ENCODE measurements at places on chromosomes 1 and 21.

DNA sequence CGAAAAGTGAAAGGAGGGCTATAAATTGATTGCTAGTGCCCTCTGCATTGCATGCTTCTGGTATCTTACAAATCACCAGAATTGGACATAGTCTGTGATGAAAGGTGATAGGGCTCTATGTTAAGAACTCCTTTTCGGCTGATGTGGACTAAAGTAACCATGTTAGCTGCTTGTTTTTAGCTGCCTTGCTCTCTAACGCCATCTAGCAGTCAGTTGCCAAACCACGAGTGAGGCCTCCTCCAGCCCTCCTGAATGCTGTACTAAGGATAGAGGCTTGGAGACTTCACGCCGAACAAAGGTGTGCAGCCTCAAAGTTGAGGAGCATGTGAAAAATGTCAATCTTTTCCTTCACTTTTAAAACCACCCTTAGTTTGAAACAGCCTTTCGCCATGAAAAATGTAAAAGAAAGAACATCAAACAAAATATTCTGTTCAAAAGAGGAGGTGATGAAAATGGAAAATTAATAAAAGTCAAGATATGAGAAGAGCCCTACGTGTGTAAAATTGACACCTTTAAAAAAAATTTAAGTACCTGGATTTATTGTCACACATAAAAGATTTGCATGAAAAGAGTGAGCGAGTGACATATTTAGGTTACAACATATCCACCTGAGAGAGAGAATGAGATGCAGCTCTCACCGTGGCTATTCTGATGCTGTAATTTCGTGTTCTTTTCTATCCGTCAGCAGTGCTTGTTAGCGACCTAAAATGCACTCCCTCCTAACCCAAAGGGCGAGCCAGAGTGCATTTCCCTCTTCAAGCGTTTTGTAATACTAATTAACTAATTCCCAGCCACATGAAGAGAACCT, 8.1 kb downstream of the LRRC53 start:
- DNase-seq, result no peak

GRCh38 chr21:16402752-16403151, 673.0 kb downstream of the USP25 start:
- no peak for DNase-seq

DNA sequence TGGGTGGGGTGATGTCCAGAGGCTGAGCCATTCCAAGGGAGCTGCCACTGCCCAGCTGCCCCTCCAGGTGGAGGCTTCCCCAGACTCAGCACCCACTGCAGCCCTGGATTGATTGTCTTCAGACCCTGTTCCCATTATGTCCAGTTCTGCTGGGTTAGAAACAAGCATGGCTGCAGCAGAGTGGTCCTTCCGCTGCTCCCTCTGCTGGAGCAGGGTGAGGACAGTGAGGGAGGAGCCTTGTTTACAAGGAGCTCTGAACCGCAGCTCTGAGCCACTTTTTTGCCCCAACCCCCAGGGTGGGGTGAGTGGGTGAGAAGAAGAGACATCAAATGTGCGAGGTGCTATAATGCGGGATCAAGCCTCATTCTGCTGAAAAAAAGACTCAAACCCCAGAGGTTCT, 2.3 kb downstream of the TNNT2 start:
- DNase-seq, result no peak

DNA sequence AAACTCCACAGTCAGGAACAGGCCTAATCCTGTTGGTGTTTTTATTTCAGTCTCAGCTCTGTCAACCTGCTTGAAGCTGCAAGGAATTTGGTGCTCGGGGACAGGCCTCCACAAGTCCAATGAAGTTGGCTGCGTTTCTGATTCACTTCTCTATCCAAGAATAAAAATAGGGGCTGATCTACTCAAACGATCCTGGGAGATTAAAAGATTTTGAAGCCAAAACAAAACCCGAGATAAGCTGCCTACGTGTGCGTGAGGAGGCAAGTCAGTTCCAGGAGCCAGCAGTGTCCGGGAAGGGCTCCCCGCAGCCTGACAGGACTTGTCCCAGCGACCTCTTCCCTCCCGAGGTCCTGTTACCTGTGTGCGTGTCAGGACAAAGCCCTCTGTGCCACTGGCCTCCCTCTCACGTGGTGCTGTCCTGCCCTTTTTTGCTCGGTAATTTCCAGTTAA, 98.0 kb downstream of the ETS2 start:
- no peak for DNase-seq

DNA sequence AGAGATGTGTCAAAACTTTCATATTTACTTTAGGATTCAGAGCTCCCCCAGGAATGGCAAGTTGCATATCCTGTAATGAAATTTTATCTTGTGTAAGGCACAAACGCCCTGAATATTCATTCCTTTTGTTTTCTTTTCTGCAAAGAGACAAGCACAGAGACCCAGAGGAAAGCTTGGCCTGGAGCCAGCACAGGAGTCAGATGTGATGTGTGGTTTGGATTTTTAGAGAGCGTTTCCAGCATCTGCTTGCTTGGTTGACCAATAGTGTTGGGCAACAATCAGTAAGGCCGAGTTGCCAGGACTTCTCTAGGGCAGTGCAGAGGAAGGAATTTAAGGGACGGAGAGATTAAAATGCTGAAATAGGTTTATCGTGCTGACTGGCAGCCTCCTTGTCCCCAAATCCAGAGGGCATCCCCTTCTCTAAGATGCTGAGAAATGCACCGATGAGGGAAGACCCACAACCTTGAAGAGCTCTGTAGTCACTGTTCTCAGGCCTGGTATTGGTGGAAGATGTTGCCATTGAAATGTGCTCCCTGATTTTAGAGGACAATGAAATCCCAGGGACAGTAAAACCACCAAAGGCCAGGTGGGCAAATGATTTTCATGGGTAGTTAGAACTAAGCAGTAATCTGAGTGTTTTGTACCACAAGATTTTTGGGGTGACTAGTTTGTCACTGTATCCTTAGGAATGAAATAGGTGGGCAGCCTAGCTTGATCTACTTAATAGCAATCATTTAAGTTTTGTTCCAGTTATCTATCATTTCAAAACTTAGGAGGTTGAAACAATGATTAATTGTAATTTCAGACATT, 37.9 kb upstream of the RHOU start:
- no peak for DNase-seq
